ENCODE measurements at places on chromosomes 2 and 18.

- peak; percentile 19 for DNase-seq
Observed at GRCh38 chr2:28976584-28976983, 4.5 kb upstream of the TOGARAM2 start.

DNA sequence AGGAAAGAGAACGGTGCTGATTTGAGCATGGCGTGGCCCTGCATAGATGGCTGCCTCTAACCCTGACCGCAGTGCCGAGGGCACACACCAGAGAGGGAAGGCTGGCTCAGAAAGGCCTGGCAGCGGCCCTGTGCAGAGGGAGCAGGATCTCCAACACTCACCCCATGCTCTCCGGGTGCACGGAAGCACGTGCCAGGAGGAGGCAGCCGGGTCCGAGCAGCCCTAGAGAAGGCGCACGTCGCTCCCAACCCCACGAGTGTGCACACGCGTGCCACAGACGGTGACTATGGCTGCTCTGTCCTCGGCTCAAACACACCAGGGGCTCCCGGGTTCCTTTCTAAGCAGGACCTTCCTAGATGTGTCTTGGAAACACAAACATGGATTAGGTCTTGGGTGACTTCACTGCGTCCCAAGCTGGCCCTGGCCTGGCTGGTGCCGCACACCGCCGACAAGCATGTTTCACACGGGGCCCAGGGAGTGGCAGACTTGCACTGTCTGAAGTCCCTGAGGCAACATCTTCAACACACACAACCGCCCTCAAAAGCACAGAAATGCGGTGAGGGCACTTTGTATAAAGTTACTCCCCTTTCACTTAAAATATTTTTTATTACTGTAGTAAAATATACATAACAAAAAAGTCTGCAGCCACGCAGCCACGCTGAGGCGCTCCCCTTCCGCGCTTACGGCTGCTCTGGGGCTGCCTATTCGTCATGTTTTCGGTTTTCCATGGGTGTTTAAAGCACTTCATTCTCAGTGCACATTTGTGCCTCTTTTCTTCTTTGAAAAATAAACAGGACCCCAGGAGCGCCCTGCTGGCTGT lies 110.0 kb downstream of the ZNF516 start:
- DNase-seq, result no peak

DNA sequence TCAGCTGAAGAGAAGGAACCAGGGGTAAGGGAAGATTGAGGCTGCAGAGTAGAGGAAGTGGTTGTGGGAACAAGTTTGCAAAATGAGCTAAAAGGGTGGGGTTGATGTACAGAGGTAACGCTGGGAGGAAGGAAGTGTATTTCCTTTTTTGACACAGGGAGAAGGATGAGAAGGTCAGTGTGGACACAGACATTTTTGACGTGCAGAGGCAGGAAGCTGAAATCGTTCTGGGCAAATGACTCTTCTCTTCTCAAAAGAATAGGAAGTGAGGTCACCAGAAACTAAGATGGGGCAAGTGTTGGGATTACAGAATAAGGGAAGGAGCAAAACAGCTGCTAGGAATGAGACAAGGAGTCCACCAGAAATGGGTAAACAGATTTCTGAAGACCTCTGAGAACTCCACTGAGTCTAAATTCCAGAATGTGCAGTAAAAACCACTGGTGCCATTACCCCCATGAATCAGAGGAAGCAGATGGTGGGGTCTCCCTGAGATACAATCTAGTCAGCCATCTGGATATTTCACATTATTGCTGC lies 20.0 kb upstream of the RNF149 start:
- peak; percentile 50 for DNase-seq

- peak; percentile 20 for DNase-seq
Observed at GRCh38 chr18:61946449-61946848, 53.6 kb upstream of the RNF152 start.

GRCh38 chr18:4640349-4641012 lies 185.4 kb upstream of the DLGAP1 start:
- DNase-seq, result no peak

DNA sequence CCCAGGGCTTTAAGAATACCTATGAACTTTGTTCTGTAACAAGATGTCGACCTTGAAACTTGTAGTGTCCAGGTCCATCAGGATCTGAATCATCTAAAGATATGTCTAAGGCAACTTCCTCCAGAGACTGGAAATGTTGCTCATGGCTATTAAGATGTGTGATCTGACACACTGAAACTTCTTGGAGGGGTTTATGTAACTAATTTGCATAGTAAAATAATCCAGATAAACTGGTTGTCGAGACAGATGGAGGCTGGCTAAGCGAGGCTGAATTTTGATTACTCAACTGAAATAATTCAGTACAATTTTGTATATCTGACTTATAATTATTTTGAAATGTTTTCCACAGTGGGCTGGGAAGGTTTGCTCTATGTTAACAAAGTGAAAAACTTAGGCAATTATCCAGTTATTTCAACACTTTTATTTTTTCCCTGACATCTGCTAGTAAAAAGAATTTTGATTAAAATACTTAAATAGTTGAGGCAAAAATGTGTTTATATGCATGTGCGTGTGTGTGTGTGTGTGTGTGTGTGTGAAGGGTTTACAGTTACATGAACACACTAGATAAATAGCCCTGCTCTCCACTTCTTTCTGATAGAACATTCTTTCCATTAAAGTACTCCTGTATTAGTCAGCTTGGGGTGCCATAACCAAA lies 11.4 kb upstream of the MAP3K20 start:
- DNase-seq, result no peak

DNA sequence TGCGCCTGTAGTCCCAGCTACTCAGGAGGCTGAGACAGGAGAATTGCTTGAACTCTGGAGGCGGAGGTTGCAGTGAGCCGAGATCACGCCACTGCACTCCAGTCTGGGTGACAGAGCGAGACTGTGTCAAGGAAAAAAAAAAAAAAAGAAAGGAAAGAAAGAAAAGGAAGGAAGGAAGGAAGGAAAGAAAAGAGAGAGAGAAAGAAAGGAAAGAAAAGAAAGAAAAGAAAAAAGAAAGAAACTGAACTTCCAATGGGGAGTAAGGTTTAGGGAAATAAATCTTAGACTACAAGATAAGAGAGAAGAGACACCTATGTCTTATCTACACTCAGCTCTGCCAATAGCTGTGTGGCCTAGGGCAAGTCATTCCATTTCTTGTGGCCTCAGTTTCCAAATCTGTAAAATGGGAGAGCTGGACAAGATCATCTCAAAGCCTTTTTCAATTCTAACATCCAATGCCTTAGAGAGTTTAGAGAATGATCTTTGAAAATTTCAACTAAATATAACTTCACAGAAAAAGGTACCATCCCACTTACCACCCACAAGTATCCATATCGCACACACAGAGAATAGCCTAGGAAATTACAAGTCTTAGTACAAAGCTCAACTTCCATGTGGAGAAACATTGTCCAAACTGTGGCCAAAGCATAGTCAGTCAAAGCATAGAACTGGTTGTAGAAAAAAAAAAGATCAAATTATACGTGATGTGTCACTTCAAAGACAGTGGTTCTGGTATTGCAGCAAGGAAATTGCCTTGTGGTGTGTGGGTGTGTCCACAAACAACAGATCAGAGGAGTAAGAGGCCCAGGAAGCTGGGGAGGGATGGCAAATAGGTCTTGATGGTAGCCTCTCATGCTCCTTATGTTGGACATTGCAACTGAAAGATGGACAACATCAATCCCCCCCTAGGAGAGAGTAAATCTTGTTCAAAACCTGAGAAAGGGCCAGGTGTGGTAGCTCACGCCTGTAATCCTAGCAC lies 42.4 kb downstream of the SLC14A2 start:
- DNase-seq, result no peak

GRCh38 chr2:120482334-120482733 lies 136.4 kb downstream of the INHBB start:
- DNase-seq, result no peak

GRCh38 chr2:157194097-157194688 lies 63.3 kb upstream of the GALNT5 start:
- no peak for DNase-seq

DNA sequence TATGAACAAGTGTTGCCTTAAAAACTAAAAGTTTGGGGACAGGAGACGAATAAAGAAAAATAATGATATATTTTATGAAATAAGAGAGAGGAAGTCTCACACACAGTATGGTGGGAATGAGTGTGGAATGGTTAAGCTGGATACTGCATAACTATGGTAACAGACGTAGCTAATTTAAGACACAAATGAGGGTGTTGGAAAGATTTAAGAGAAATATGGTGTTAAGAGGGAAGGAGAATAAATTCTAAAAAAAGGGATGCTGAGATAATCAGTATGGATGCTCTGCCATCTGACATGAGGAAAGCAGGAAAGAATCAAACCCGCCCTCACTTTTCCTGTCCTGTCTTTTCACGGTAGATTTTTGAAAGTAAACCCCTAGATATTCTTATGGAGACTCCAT lies 10.6 kb downstream of the ADD2 start:
- no peak for DNase-seq

DNA sequence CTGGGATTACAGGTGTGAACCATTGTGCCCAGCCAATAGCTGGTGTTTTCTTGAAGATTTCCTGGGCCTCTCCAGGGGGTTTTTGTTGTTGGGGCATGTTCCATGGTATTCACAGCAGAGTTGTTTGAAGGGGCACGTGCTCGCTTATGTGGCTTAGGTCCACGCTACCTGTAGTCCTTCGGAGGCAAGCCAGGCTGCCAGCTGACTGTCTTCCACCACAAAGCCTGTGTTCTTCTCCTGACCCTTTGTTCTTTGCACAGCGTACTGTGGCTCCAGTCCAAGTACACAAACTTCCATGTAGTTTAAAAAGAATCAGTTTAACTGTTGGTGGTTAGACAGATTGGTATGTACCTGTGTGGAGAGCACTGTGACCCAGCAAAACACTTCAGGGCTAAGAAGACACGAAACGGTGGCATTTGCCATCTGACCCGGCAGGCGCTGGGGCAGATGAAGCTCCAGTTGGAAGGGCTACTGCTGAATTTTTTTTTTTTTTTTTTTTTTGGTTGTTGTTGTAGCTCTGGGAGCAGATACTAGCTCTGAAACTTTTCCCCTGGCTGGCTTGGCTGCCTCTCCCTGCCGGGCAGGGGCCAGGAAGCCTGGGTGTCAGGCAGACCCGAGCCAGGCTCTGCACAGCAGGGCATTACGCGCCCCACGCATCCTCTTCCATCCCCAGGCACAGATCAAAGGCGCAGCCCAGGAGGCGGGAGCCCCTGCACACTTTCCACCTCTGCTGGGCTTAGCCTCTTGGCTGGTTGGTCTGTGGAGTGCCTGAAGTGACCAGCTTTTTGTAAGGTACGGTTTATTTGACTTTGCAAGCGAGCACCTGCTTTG lies 5.7 kb downstream of the GREB1 start:
- no peak for DNase-seq

DNA sequence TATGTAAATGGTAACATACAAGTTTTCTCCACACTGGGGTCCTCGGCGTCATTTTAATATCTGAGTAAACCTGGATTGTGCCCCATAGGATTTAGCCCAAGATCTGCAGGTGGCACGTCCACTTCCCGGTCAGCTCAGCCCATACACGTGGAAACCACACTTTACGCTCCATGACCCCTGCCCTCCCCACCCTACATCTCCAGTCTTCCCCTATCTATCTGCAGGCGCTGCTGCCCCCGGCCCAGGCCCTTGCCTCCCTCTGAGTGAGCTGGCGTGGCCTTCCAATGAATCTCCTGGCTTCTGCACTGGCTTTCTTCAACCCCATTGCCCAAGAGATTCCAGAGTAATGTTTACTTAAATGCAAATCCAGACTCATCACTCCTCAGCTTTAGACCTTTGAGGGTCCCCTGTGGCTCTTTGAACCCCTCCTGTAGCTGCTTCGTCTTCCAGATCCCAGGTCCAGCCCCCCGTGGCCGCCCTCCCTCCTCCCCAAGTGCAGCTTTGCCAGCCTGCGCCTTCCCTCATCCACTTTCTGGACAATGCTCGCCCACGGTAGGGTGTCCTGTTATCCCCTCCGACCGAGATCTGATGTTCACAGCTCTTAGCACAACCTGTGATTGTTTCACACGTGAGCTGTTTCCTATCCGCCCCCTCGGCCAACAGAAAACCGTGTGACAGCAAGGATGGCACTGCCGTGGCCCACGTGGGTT lies 421.4 kb upstream of the SALL3 start:
- DNase-seq, result no peak

GRCh38 chr18:35713545-35713944 lies 132.0 kb downstream of the GALNT1 start:
- DNase-seq, result no peak

DNA sequence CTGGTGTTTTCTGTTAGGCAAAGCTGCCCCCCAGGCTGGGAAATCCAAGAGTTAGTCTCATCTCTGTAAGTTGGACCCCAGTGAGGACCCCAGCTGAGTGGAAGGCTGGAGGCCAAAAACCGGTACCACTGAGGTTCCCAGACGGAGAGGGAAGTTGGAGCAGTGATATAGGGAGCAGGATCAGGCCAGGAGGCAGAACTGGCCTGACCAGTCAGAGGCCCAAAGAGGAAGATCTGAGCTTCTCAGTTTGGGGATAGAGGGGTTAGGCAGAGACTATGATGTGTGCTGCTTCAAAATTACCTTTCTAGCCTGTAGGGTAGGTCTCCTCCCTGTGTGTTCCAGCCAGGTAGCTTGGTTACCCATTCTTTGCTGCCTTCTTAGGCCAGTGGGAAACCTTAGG lies 4.6 kb upstream of the RNF181 start:
- DNase-seq, result no peak

DNA sequence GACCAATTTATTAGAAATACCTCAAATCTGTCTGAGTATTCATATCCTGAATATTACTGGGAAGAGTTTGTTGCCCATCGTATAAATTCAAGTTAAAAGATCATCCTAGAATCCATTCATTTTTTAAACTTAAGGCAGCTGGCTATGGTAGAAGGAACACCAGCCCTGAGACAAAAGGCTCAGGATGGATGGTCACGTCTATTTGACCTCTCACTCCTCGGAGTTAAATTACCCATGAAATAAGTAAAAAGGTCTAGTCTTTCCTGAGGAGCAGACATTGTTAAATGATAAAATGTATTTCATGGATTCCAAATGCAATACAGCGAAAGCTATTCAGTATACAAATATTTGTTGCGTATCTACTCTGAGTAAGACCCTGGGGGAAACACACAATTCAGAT lies 826.0 kb upstream of the LRATD1 start:
- DNase-seq, result no peak

- no peak for DNase-seq
Observed at GRCh38 chr2:53403792-53404413, 363.7 kb upstream of the CHAC2 start.

GRCh38 chr2:230952226-230952956 lies 27.3 kb upstream of the GPR55 start:
- DNase-seq, result no peak

- DNase-seq, result no peak
Observed at GRCh38 chr2:113768770-113769169, 12.3 kb upstream of the SLC35F5 start.

GRCh38 chr2:123597988-123598387 lies 427.1 kb upstream of the CNTNAP5 start:
- DNase-seq, result no peak

DNA sequence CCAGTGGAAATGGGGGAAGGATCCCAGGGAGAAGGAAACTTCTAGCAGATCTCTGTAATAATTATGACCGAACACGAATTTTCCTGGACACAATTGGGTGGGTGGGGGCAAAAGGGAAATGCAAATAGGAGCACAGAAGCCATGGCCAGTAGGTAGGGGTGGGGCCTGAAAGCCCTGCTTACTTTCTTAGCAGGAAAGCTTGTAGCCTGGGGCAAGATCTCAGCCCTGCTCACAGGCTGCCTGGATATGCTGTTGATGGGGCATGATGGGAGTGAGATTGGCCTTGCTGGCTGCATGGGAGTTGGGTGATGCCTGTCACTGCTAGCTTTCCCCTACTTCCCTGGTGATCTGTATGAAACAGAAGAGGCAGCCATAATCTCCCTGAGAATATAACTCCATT lies 45.9 kb upstream of the SPOPL start:
- no peak for DNase-seq
